ENCODE measurements at places on chromosomes 2 and 18.
A peak's percentile ranks its signal among the peaks of the same experiment; 100 is the strongest.

DNA sequence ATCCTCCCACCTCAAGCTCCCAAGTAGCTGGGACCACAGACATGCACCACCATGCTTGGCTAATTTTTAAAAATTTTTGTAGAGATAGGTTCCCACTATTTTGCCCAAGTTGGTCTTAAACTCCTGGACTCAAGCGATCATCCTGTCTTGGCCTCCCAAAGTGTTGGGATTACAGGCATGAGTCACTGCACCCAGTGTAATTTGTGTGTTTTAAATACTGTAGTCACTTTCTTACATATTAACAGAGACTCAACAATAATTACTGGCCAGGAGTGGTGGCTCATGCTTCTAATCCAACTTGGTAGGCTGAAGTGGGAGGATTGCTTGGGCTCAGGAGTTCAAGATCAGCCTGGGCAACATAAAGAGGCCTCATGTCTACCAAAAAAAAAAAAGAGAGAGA lies 293.0 kb downstream of the RDH14 start:
- DNase-seq: no peak

DNA sequence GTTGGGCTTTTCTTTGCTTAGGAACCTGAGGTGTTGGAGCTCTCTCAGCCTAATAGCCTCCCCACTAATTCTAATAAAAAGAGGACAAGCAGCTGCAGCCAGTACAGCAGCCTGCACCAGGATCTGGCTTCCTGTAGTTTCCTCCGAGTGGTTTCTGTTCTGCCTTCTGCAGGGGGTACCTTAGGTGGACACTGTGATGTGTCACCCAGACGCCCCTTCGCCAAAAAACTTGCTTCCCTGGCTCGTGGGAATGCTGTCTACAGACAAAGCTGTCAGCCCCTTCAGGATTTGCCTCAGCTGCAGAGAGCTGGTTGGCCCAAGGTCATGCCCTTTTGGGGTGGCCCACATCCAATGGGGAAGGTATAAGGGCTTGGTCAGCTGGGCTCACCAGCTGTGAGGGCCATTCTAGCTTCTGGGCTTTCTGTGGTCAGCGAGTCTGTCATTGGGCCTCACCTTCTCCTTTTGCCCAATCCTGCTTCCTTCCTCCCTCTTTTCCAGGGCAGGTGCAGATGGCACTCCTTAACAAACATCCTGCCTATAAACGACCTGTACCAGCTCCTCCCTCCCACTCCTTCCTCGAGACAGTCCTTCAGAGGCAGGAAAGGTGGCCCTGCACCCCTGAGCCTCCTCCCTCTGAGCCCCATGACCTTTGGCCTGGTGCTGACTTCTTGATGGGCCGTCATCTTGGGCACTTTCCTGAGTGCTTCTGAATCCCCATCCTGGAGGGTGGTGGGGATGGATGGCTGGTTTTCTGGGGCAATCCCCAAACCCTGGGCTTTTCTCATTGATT lies 44.0 kb upstream of the ROCK2 start:
- no peak for DNase-seq

GRCh38 chr2:231263118-231263831 lies 64.8 kb downstream of the ARMC9 start:
- DNase-seq: no peak

- DNase-seq: no peak
Measured at GRCh38 chr2:26911911-26912861, 58.3 kb upstream of the MAPRE3 start.

DNA sequence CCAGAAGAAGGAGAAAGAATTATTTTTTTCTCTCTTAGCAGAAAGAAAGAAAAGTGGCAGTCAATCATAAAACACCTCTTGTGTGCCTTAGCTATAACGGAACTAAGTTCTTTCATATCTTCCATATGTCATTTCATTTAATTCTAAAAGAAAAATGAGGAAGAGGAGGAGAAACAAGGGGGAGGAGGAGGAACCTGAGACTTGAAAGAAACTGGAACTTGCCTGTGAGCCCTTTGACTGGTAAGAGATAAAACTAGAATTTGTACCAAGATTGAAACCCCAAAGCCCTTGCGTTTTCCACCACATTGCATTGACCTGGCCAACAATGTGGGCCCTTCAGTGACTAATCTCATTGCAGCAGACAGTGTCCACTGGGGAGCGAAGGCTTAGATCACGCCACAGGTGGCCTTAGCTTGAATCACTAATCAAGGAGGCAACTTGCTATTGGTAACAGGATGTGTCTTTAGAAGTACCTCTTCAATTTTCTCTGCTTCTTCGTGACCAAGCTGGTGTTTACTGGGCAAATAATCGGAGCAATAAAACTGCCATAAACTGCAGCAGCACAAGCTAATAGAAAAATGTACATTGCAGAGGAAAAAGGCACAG lies 307.9 kb downstream of the CLIP4 start:
- DNase-seq: no peak

DNA sequence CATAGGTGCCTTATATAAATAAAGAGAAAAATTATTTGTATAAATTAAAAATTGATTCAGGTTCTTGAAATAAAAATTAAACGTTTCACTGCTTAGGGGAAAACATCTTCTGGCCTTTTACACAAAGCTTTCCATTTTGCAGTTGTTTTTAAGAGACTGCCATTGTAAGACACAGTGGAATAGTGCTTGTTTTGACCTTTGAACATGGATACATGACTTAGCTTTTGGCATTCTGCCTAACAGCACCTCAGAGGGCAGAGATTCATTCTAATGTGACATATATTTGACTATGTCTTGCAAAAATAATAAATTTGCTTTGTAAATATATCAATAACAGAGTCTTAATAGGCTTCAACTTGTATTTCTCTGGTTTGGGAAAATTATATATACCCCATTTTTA lies 142.1 kb downstream of the SLC4A10 start:
- DNase-seq: no peak

DNA sequence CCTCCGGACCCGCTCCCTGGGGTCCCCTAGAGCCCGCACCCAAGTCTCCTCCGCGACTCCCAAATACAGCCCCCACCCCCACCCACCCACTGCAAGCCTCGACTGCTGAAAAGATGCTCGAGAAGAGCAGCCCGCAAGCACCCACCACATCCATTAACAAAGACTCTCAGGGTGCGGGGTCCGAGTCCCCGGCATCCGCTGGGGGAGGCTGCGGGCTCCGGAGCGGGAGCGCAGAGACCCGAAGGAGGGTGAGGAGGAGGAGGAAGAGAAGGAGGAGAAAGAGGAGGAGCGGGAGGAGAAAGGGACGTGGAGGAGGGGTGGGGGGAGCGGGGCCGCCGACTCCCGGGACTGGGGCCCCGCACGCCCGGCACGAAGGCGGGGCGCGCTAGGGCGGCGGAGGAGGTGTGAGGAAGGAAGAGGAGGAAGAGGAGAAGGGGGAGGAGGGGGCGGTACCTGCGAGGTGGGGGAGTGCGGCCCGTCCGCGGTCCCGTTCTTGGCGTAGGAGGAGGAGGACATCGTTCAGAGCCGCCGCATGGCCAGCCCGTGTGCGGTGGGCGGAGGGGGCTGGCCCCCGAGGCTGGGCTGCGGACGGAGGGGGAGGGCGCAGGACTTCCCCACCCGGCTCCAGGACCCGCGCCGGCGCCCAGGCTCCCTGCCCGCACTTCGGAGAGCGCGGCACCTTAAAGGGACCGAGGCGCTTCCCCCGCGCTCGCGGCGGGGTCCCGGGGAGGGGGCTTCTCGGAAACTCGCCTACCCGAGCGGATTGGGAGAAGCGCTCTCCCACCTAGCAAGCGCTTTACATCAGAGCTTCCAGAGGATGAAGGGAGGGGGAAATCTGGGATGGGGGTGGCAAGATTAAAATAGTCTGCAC lies at the start of gene CACNB4:
CACNB4 (minus strand) TSS at position 549 of the 871 bp plus-strand sequence.
- DNase-seq: peak; percentile 68

GRCh38 chr2:219073413-219074129 lies 12.8 kb upstream of the IHH start:
- peak; percentile 26 for DNase-seq

DNA sequence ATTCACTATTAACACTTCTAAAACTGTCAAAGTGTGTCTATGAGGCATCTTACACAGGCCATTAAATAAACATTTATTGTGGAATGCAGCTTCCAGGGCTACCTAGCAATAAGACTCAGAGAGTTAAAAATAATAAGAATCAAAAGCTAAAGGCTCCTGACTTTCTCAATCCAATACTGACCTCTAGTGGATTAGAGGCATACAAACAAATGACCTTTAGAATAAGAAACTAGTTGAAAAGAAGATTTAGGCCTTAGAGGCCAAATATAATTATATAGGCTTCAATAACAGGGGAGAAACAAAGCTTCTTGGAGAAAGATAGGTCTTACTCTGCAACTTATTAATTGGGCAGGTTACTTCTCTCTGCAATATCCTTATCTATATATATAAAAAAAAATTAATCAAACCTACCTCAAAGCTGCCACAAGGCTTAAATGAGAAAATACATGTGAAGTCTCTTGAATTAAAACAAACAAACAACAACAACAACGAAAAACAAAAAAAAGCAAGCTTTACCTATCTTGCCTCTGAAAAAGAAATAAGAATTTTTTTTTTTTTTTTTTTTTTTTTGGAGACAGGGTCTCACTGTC lies 246.1 kb downstream of the EXOC6B start:
- DNase-seq: peak; percentile 9

DNA sequence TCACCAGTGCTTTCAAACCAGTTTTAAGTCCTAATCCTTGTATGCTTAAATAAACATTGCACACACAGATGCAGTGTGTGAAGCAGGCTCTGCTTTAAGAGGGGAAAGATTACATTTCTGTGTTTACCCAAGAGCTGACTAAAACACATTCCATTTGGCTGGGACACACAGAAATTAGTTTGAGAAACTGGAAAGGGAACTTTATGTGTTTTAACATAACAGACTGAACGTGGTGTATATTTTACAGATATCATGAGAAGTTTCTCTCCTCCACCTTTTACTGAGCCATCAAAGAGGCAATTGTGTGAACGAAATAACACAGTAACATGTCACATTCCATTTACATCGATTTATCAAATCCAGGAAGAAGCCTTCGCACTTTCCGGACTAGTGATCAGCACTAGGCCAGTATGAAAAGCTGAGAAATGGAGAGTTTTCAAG lies 121.8 kb downstream of the MAIP1 start:
- DNase-seq: no peak

- no peak for DNase-seq
Measured at GRCh38 chr2:214549946-214550345, 139.1 kb downstream of the VWC2L start.

DNA sequence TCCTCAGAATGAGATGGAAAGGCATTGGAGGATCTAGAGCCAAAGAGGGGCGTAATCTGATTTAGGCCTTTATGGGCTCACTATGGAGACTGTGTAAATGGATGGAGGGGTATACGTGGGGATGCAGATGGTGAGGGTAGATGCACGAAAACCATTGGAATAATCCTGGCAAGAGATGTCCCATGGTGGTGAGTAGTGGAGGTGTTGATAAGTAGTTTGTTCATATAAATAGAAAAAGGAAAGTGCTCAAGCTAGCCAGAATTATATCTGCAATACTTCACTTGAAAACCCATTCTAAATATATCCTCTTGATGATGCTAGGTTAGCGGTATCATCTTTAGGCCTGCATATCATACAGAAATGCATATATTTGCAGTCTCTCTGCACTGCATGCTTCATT lies 459.7 kb downstream of the CDH2 start:
- no peak for DNase-seq

- no peak for DNase-seq
Measured at GRCh38 chr2:76861708-76862107, 660.5 kb downstream of the LRRTM4 start.

- no peak for DNase-seq
Measured at GRCh38 chr2:148888986-148889385, 14.0 kb downstream of the KIF5C start.

DNA sequence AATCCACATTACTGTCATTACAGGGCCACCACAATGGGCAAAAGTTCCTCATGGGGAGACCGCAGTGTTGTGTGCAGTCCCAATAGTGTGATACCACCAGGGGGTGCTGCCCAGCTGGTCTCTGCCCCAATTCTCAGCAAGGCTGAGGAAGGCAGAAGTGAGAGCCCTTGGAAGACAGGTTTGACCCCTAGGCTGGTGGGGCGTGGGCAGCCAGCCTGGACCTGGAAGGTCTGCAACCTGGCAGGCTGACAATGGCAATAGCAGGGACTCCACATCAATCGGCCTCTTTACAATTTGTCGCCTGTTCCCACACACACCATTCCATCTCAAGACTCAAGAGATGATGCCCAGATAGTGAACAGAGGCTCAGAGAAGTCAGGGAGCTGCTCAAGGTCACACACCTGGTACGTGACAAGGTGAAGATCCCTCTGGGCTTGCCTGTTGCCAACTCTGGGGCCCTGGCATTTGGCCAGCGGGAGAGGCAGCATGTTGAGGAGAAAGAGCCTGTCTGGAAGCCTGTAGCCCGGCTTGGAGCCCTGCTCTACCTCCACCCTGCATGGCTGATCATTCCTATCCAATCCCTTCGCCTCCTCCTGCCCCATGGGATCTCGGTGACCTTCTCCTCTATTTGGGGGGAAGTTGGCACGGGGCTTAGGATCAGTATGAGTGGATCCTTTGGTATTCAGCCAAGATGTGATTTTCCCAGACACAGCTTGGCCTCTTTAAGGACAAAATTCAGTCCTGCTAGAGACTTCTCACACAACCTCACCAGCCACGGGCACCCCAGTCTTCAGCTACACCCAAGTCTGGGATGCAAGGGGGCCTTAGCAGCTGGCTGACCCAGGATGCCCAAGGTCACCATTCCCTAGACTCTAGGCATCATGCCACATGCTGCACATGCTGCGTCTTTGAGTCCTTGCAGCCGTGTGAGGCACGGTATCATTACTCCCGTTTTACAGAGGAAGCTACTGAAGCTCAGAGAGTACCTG lies 2.9 kb upstream of the ATOH8 start:
- peak; percentile 73 for DNase-seq

GRCh38 chr2:203510256-203510940 lies 24.7 kb downstream of the RAPH1 start:
- no peak for DNase-seq

GRCh38 chr2:41972819-41973218 lies 75.0 kb upstream of the PKDCC start:
- DNase-seq: no peak

DNA sequence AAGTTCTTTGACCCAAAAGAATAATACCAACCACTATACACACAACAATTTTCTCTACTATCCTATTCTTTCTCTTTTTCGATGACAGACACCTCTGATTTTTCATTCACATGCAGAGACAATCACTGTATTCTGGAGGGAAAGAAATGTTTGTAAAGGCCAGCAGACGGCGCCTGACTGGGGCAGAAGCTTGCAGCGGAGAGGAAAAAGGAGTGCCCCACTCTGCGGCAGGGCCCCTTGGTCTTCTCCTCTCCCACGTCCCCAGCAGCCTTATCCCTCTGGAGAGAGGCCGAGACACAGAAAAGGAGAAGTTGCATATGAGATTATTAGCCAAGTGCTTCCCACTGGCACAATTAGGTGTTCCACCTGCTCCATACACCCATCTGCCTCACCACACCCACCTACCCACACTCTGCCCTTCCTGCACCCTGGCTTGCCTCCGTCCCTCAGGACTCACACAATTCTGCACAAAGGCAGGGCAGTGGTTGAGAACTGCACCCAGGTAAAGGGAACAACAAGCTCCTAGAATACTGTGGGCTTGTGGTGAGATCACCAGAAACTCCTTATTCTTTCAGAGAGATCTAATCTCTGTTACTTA lies 687.3 kb downstream of the NRXN1 start:
- DNase-seq: no peak

- no peak for DNase-seq
Measured at GRCh38 chr2:54755641-54756326, 32.3 kb downstream of the EML6 start.

- no peak for DNase-seq
Measured at GRCh38 chr2:217906798-217907197, 96.0 kb downstream of the TNS1 start.

- no peak for DNase-seq
Measured at GRCh38 chr2:190126798-190127197, 64.3 kb upstream of the MSTN start.

- DNase-seq: peak; percentile 63
Measured at GRCh38 chr2:205763708-205764211, 81.5 kb downstream of the NRP2 start.

GRCh38 chr18:76161983-76162382 lies 333.1 kb downstream of the ZNF516 start:
- no peak for DNase-seq

Data from right kidney (tissue), 9 donors.